ENCODE measurements at places on chromosomes 7 and 10. TPM values are rescaled to one million over a fixed set of nuclear protein-coding genes. Genes with fewer than 3 reads are reported as not detected.
A peak's percentile ranks its signal among the peaks of the same experiment; 100 is the strongest.

Gene TYW1B
- total RNA-seq: 4.4 TPM

GRCh38 chr7:84137812-84138211, 56.8 kb downstream of the SEMA3A start:
- no peak overlapping the region for H3K27ac ChIP-seq
- H3K4me3 ChIP-seq: no peak overlapping the region
- H3K36me3 ChIP-seq: peaks cover 9% of the 10 kb centered on the region
- peaks cover 5% of the 10 kb centered on the region for H3K4me1 ChIP-seq

Gene CACNA2D1
- total RNA-seq: 1.8 TPM

DNA sequence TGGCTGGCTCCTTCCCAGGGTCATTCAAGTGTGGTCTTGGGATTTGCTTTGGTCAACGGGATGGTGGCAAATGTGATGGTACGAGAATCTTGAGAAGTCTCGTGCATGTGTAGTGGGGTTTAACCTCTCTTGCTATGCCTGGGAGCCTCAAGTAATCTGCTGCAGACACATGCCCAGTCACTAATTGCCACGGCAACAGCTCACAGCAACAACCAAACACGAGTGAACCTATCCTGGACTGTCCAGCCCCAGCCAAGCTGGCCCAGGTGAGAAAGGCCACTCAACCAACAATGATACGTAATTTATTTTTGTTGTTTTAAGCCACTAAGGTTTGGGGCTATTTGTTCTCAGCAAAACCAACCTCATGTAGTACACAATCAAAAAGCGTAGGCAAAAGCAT, 38.1 kb upstream of the DDC start:
- no peak for DNase-seq
- H3K27ac ChIP-seq: no peak overlapping the region
- no peaks in the 10 kb centered on the region for H3K36me3 ChIP-seq
- peaks cover 4% of the 10 kb centered on the region for H3K4me1 ChIP-seq
- H3K27me3 ChIP-seq: no peaks in the 10 kb centered on the region
- no peak overlapping the region for H3K4me3 ChIP-seq

DNA sequence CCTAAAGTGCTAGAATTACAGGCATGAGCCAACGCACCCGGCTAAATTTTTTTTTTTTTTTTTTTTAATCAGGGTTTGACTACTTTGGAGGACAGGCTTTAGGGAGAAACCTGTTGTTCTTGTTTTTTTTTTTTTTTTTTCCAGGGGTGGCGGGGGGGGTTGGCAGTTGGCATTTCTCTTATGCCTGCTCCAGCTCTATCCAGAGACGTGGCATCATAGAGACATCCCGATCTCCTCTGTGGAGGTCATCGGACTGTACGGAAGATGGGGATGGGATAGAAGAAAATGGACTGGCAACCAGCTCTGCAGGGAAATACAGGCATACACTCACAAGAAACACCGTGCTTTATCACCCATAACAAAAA, 130.8 kb downstream of the PRPF18 start:
- no peaks in the 10 kb centered on the region for H3K36me3 ChIP-seq
- no peak overlapping the region for H3K27ac ChIP-seq
- no peaks in the 10 kb centered on the region for H3K27me3 ChIP-seq
- no peak overlapping the region for H3K4me3 ChIP-seq

DNA sequence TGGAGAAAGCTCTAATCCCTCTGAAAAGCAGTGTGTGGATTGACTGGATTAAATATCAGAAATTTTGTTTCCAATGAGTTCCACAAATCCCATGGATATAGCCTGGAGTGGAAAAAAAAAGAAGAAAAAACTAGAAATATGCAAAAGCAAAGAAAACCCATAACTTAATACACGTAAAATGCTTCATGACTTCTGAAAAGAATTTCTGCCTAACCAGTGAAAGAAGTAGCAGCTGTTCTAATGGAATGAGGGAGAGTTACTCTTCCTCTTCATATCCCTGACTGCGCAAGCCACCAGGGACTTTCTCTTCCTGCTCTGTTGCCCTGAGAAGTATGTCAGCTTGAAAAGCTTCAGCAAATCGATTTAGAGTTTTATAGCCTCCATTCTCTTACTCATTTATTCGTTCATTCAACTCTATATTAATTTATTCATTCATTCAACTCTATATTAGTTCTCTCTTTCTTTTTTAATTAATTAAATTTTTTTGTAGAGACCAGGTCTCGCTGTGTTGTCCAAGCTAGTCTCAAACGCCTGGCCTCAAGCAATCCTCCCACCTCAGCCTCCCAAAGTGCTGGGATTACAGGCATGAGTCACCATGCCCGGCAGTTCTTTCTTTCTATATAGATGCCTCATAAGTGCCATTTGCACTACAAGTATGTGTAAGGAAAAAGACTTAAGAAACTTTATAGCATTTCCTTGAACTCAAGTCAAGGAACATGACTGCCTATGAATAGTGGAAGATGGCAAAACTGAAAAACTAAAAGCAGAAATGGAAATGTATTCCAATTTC, 447.3 kb upstream of the NRP1 start:
- H3K36me3 ChIP-seq: no peaks in the 10 kb centered on the region
- no peaks in the 10 kb centered on the region for H3K27me3 ChIP-seq
- DNase-seq: no peak

DNA sequence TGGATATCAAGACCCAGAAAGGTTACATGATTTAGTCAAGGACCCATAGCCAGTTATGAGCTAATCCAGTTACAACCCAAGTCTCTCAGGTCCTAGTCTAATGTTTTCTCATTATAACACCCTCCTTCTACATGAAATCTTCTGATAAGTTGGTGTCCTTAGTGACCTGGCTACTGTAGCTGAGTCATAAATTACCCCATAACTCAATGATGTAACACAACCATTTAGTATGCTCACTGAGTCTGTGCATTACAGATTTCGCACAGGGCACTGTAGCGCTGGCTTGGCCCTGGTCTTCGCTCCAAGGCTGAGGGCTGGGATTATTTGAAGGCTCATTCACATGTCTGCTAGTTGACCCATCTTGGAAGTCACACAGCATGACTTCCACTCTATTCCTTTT, 36.0 kb upstream of the GLCCI1 start:
- H3K4me3 ChIP-seq: no peak overlapping the region
- no peaks in the 10 kb centered on the region for H3K36me3 ChIP-seq
- no peak overlapping the region for H3K27ac ChIP-seq
- H3K27me3 ChIP-seq: no peaks in the 10 kb centered on the region
- H3K4me1 ChIP-seq: peaks cover 31% of the 10 kb centered on the region

DNA sequence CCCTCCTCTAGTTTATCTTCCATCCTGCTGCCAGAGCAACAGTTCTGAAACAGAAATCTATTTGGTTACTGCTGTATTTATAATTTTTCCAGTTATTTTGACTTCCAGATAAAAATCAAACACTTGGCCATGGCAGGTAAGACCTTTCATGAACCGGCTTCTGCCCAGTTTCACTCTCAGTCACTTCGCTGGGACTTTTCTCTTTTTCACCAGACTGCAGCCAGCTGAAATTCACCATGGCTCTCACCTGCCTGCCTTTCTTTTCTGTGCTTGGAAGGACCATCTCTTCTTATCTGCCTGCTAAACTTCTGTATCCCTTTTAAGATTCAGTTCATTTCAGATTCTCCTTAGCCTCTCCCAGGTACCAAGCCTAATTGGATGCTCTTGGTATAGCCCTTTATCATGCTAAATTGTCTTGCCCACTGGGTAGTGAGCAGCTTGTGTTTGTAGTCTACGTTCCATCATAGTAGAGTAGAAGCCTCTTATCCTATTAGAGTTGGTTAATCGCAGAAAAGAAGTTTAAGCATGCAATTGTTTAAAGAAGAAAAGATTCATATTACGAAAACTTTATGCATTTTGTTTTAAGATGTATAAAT, 71.7 kb downstream of the TAF3 start:
- H3K4me3 ChIP-seq: no peak overlapping the region
- H3K4me1 ChIP-seq: peaks cover 6% of the 10 kb centered on the region
- DNase-seq: peak; percentile 22
- no peaks in the 10 kb centered on the region for H3K27me3 ChIP-seq
- no peaks in the 10 kb centered on the region for H3K36me3 ChIP-seq
- H3K27ac ChIP-seq: no peak overlapping the region

Gene GRK5
- total RNA-seq: 6.2 TPM

- DNase-seq: peak; percentile 92
- no peaks in the 10 kb centered on the region for H3K36me3 ChIP-seq
- H3K27ac ChIP-seq: no peak overlapping the region
- peaks cover 40% of the 10 kb centered on the region for H3K27me3 ChIP-seq
- H3K4me3 ChIP-seq: peak overlapping the region; percentile 17
- H3K4me1 ChIP-seq: peaks cover 25% of the 10 kb centered on the region
These were observed 13.9 kb downstream of the SND1 start for GRCh38 chr7:127665922-127666321.

DNA sequence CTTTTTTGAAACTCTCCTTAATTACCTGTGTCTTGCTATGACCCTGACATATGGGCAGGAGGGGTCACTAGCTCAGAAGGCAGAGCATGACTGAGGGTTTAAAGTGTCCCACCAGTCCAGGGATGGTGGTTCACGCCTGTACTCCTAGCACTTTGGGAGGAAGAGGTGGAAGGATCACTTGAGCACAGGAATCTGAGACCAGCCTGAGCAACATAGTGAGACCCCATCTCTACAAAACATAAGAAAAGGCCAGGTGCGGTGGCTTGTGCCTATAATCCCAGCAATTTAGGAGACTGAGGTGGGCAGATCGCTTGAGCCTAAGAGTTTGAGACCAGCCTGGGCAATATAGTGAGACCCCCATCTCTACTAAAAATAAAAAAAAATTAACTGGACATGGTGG, 133.8 kb downstream of the TMEM178B start:
- peaks cover 14% of the 10 kb centered on the region for H3K4me1 ChIP-seq
- H3K27ac ChIP-seq: no peak overlapping the region
- no peak for DNase-seq
- no peaks in the 10 kb centered on the region for H3K27me3 ChIP-seq

- no peaks in the 10 kb centered on the region for H3K27me3 ChIP-seq
- DNase-seq: no peak
- no peak overlapping the region for H3K4me3 ChIP-seq
- H3K27ac ChIP-seq: no peak overlapping the region
- H3K4me1 ChIP-seq: no peaks in the 10 kb centered on the region
These were observed 47.1 kb upstream of the UCN3 start for GRCh38 chr10:5317547-5318107.

GRCh38 chr7:127154101-127154500, 98.6 kb downstream of the GRM8 start:
- H3K27me3 ChIP-seq: peaks cover 5% of the 10 kb centered on the region
- no peaks in the 10 kb centered on the region for H3K36me3 ChIP-seq
- no peak overlapping the region for H3K4me3 ChIP-seq
- no peak overlapping the region for H3K27ac ChIP-seq

DNA sequence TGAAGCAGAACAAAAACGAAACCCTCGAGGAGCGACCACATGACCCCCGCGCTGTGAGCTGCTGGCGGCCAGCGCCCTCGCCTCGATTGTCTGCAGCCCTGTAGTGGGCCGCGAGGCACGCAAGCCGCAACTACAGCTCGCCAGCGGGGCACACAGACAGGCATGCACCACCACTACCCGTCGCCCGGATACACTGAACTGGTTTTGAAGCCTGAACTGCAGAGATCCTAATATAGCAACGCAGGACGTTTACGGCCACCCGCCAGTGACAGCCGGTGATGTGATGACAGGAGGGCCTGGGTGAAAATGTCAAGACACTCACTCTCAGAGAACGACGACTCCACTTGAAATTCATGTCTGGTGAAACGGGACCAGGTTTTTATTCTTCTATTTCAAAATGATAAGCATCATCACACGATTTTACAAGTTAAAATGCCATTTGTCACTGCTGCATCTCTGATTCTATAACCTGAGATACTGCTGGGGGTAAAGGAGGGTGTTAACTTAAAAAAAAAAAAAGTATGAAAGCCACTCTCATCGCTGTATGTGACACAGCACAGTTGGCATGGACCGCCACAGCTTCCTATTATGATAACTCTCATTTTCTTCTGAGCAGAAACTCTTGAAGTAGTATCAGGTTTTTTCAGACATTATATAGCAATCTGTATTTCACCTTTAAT, 120.3 kb upstream of the DIP2C start:
- no peak overlapping the region for H3K27ac ChIP-seq
- no peak for DNase-seq
- no peaks in the 10 kb centered on the region for H3K4me1 ChIP-seq
- H3K27me3 ChIP-seq: no peaks in the 10 kb centered on the region
- peaks cover 11% of the 10 kb centered on the region for H3K36me3 ChIP-seq
- no peak overlapping the region for H3K4me3 ChIP-seq

GRCh38 chr10:120507175-120507574, 50.1 kb downstream of the PLPP4 start:
- H3K4me1 ChIP-seq: peaks cover 10% of the 10 kb centered on the region
- no peaks in the 10 kb centered on the region for H3K36me3 ChIP-seq
- DNase-seq: no peak

Gene IRF5
- 0.28 TPM for total RNA-seq

- H3K27ac ChIP-seq: no peak overlapping the region
- H3K27me3 ChIP-seq: no peaks in the 10 kb centered on the region
- no peaks in the 10 kb centered on the region for H3K36me3 ChIP-seq
- H3K4me1 ChIP-seq: peaks cover 3% of the 10 kb centered on the region
- H3K4me3 ChIP-seq: no peak overlapping the region
These were observed 21.2 kb downstream of the ATP6V1F start for GRCh38 chr7:128883622-128884448.

Gene TAS2R38
- not detected for total RNA-seq

Gene MKI67
- 71.3 TPM for total RNA-seq

GRCh38 chr7:102376964-102377466, 19.1 kb upstream of the PRKRIP1 start:
- no peaks in the 10 kb centered on the region for H3K4me1 ChIP-seq
- H3K27me3 ChIP-seq: no peaks in the 10 kb centered on the region
- no peak for DNase-seq
- H3K27ac ChIP-seq: no peak overlapping the region
- no peak overlapping the region for H3K4me3 ChIP-seq

DNA sequence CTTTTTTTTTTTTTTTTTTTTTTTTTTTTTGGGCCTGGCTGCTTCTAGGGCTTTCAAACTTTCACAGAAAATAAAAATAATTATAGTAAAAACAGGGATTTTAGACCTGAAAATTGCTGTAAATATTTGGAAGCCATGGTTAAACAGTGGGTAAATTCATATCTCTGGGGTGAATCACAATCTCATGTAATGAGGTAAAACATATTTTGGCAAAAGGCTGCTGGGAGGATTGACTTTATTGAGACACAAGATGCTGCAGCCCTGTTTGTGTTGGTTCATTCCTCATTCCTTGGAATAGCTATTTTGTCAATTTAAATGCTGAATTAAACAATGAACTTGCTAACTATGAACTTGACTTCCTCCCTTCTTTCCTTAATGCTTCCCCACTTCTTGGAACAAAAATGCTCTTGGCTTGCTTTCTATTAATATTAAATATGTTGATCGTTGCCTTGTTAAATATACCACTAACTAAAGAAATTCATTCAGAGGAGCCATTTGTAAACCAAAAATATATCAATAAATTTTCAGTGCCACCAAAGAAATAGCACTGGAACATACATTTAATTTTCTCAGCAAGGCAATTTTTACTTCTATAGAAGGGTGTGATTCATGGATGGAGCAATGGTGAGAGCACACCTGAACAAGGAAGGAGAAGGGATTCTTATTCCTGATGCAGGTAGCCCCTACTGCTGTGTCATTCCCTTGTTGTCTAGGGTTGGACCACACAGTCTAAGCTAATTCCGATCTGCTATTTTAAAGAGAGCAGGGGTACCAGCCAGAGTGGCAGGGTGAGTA, 24.6 kb downstream of the AGK start:
- H3K27me3 ChIP-seq: no peaks in the 10 kb centered on the region
- no peak for DNase-seq
- no peak overlapping the region for H3K27ac ChIP-seq
- H3K4me3 ChIP-seq: no peak overlapping the region
- H3K4me1 ChIP-seq: no peaks in the 10 kb centered on the region

Gene HOXA6
- total RNA-seq: not detected

Data from neural progenitor cell (in vitro differentiated cells).